ENCODE measurements at places on chromosomes 12 and 14.

DNA sequence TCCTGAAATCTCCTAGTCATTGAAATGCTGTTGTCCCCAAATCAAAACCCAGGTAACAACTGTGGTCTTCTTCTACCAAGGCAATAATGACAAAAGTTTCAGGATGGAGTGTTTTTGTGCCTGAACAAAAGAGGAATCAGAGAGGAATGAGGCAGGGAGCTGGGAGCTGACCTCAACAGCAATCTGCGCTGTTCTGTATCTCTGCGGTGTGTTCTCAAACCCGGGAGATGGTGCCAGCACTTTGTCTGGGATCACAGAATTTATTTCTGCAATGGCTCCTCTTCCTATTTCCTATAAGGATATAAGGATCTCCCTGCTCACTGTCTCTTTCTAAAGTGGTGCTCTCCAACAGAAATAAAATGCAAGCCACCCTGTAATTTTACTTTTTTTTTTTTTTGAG, 449 bp upstream of the GLT8D2 start:
- no peak for DNase-seq

DNA sequence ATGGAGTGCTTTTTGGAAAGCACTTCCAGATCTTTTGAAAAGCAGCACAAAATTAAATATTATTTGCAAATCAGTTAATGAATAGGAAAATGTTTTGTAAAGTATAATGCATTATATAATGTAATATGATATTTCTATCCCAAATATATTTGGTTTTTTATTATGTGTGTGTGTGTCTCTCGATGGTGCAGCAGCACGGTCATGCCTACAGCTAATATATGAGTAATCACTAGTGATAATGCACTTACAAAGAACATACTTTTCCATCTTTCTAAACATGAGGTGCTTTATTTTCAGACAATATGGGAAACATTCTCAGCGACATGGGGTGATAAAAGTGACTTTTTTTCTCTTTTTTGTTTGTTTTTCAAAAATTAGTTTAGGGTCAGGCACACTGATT, 1.3 kb upstream of the EEA1 start:
- DNase-seq, result no peak

DNA sequence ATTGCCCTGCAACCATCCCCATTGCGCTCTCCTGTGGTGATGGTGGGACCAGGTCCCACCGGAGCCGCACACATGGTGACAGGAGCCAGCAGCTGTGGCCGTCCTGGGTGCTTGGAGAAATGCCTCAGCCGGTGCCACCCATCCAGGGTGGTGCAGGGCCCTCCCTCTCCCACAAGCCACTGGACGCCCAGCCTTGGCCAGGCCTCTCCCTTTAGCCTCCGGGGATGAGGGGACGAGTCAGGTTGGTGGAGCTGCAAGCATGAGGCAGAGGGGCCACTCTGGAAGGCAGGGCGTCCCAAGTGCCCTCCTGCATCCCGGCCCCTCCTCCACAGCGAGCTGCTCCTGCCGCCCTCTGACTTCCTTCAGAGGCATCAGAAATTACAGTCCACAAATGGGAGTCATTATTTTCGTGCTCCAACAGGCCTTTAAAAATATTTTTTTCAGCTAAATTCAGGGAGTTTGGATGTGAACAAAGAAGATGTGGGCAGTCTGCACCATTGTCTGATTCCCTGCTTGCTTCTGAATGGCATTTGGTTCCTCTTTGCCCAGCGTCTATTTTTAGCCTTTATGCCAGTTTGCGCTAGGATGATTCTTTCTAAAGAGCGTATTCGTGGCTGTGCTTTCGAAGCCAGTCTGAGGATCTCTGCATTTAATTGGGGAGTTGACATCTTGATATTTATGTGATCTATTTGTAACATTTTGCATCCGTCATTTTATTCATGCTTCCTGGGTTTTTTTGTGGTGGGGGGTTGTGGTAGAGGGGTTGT, 189.4 kb downstream of the ADGRD1 start:
- no peak for DNase-seq

DNA sequence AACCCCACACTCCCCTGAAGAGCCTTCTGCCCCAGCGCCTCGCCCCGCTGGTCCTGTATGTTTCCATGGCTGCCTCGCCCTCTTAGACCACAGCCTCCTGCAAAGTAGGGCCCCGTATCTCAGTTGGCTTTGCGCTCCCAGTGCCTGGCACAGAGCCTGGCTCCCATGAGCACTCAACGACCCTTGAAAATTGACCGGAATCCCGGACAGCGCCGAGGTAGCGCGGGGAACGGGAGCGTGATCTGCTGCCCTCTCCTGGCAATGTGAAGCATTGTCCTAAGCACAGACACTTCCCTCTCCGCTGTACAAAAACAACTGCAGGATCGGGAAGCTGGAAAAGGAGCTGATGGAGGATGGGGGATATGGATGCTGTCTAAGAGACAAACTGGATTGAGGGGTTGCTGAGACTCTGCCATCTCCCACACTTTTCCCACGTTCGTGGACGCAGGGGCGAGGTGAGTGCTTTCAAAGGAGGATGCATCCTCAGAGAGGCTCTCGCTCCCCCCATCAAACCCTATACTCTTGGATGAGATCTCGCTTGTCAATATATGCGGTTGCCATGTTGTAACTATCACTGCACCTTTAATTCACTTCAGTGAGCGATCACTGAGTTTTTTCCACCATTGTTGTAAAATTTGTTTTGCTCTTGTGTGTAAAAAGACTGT, 10.7 kb upstream of the FKBP4 start:
- DNase-seq, result peak; percentile 52

- no peak for DNase-seq
These were observed 15.4 kb upstream of the MIA2 start for GRCh38 chr14:39218171-39218769.

- DNase-seq, result no peak
These were observed 2.3 kb upstream of the PRPH start for GRCh38 chr12:49292729-49293055.

DNA sequence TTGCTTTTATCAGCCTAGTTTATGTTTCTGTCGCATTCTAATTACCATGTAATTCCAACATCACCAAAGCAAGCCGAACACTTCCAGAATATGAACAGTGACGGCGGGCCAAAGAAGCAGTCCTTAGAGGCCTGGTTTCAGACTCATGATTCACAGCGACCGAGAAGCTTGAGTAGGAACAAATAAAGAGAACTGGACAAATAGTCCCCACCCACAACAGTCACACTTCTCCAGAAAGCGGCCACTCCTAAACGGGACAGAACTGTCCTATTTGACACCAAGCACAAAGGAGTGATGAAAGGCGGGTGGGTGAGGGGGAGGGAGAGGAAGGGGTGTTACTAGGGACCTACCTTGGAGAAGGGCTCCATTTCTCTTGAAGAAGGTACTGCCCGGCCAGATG, 136.4 kb downstream of the FOXN3 start:
- DNase-seq, result no peak

GRCh38 chr14:75450381-75451276, 22.8 kb downstream of the JDP2 start:
- DNase-seq, result no peak

DNA sequence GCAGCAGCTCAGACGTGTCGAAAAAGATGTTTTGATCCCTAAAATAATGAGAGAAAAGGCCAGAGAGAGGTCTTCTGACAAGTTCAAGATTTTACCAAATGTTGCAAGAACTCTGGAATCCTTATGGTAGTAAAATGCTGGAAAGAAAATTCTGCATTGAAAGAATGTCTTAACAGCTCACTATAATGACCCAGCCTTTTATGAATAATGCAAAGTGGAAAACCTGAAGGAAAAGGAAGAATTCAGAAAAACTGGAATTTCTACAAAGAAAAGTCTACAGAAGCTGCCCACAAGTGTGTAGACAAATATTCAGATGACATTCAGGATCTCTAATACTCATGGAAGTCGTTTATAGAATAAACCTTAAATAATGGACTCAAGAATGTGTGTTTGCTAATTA, 1.8 kb upstream of the CCDC88C start:
- DNase-seq, result no peak

DNA sequence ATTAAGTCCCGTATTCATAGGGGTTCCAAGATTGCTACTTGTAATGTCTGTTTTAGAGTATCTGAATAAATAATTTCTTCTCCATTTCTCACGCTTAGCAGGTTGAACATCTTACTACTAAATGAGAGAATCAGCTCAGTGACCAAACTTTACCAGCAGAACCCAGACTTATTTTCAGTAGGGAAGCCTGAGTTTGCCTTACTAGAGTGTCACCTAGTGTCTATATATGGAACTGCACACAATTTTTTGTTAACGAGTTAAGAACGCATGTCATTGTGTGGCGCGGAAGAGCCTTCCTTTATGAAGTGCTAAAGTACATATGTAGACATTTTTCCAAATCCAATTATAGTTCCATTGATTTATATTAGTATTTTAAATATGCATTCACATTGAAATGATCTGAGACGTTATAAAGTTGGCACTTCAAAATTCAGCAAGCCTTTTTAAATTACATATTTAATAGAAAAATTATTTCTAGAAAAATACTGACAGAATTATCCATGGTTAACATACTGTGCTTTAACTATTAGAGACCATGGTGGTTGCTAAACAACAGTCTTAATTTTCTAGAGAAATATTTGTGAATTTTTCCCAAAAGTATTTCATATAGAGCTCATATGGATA, 88.3 kb downstream of the RPS29 start:
- DNase-seq, result peak; percentile 25

DNA sequence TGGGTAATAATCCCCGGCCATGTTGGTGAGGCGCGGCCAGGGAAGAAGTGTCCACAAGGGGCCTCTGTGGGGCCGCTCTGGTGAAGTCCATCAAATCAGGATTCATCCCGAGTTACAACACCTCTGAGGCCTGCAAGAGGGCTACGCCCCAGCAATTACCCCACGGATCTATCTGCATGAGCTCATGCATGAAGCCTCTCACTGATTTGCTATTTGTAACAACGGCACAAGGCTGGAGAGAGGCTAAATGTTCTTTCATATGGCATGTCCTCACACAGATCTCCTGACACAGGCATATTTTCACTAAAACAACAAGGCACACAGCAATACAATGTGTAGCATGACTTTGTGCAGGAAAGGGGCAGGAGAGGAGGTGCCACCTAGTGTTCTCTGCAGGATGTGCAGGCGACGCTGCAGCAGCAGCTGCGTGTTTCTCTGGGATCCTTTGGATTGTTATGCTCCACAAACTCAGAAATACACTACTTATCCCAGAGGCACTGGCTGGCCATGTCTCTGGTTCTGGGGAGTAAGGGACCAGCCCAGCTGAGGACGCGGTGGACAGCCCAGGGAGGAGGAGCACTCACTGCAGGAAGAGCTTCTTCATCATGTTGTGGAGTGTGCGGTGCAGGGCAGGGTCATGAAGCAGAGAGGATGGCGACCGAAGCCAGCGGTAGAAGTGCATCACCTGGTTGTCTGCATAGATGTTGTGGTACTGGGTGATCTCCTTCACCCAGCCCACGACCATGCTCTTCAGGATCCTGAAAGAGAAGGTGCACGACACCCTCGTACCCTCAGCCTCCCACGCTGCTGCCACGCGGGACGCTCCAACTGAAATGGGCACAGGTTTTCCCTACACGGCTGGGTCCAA, 20.2 kb downstream of the P2RX2 start:
- DNase-seq, result peak; percentile 21

- no peak for DNase-seq
These were observed 293.2 kb upstream of the CRY1 start for GRCh38 chr12:107386569-107386968.

DNA sequence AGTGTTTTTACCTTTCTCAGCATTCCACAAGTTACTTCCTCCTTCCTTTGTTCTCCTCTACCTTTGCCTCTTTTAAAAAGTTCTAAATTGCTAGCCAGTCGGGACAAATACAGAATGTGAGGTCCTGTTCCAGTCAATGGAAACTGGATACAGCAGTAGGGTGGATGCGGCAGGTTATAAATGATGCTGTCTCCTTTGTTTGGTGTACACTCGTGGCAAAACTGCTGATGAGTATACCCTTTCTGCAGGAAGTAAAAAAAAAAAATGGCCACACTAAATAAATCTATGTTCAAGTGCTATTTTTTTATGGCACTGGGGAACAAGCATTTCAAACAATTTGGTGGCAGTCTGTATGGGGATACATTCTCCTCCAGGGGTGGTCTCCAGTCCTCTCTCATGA, 27.5 kb downstream of the KLRK1 start:
- no peak for DNase-seq

DNA sequence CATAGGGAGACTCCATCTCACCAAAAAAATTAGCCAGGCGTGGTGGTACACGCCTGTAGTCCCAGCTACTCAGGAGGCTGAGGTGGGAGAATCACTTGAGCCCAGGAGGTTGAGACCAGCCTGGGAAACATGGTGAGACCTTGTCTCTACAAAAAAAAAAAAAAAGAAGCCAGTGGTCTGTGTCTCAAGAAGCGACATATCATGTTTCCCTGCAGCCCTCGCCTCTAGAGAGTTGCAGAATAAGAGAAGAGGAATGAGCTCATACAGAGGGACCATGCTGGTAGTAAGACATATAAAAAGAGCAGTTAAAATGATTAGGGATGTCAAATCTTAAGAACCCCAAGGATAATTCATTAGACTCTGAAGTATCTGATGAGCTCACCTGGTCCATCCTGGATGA, 39.4 kb upstream of the BICDL1 start:
- no peak for DNase-seq

DNA sequence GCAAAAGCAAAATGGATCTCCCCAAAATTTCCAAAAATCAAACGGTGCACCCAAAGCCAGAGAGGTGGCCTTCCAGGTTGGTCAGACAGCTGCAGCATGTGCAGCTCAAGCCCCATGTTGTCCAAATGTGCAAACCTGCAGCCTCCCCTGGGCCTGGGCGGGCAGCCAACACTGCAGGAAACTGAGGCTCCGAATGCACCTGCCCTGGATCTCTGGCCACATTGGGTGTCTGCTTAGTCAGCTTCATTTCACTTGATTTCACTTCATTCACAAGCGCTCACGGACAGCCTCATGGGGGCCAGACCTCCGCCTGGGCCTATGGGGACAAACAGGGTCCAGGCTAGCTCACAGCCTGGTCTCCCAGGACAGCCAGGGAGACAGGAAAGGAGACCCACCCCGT, 59.8 kb downstream of the BCL11B start:
- DNase-seq, result no peak

GRCh38 chr12:40002178-40003169, 103.4 kb downstream of the SLC2A13 start:
- DNase-seq, result no peak

- no peak for DNase-seq
These were observed 182.6 kb upstream of the PZP start for GRCh38 chr12:9390761-9391160.

DNA sequence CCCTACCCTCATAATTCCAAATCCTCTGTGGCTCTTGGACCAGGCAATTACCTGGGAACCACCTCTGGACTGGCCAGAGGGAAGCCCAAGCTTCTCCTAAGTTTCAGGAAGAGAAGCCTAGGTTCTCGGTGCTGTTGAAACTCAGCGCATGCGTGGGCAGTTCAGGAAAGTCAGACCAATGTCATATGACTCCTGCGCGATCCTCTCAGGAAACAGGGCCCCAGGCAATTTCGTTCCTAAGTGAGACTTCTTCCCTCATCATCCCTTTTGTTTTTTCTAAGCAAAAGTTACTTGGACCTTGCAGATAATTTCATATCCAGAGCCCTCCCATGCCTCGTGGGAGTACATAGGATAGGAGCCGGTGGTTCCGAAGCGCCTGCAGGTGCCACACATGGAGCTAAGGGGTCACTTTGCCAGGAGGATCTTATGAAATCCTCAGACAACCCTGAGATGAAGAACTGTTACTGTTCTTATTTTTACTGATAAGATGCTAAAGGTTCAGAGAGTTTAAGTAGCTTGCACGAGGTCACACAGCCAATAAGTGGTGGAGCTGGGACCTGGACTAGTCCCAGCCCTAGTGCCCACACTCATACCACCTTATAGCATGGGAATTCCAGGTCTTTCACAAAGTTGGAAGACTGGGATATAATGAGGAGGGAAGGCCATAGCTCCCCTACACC, 168.2 kb downstream of the ZFP36L1 start:
- no peak for DNase-seq

GRCh38 chr12:25045869-25046268, 97.0 kb upstream of the BCAT1 start:
- no peak for DNase-seq

All from activated CD4-positive, alpha-beta T cell treated with anti-CD3 and anti-CD28 coated beads, Interleukin-2, amount 10 ng/mL, durations not matched to agents 7 days and 5 days (primary cell).